ENCODE measurements at places on chromosomes 2 and 18.

- DNase-seq, result no peak
Measured at GRCh38 chr2:191177751-191178736, 27.2 kb upstream of the STAT4 start.

- no peak for DNase-seq
Measured at GRCh38 chr2:55420871-55421270, 1.2 kb upstream of the CCDC88A start.

DNA sequence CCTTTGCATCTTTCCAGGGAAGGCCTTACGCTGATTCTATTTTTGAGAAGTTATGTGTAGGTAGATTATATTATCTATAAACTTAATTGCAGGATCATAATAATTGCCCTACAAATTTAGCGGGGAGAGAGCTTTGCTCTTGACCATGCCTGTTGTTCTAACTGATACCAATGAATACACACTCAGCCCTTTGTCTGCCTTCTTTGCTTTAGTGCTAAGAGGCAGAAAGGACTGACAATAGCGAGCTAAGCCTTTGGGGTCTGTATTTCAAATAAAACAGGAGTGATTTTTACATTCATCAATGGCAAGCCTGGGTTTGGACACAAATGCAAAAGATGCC lies 115.3 kb upstream of the STON1 start:
- DNase-seq, result no peak

DNA sequence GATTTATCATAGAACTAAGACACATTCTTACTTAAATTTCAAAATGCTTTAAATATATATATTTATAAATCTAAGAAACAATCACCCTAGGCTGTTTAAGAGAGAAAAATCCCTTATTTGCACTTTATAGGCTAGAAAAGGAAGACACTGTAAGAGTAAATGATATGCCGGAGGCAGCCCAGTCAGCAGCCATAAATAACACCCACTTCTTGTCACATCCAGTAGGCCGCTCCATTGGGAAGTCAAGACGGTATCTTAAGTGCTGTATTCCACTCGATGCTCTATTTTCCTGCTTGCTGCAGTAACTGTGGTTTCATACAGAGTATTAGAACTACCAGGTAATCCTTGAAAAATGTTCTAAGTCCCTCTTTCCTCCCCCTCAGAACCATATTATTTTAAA lies 57.9 kb downstream of the ABCA12 start:
- no peak for DNase-seq

- no peak for DNase-seq
Measured at GRCh38 chr2:190701586-190701985, 52.7 kb downstream of the NAB1 start.
